ENCODE measurements at places on chromosomes 13 and 19.

DNA sequence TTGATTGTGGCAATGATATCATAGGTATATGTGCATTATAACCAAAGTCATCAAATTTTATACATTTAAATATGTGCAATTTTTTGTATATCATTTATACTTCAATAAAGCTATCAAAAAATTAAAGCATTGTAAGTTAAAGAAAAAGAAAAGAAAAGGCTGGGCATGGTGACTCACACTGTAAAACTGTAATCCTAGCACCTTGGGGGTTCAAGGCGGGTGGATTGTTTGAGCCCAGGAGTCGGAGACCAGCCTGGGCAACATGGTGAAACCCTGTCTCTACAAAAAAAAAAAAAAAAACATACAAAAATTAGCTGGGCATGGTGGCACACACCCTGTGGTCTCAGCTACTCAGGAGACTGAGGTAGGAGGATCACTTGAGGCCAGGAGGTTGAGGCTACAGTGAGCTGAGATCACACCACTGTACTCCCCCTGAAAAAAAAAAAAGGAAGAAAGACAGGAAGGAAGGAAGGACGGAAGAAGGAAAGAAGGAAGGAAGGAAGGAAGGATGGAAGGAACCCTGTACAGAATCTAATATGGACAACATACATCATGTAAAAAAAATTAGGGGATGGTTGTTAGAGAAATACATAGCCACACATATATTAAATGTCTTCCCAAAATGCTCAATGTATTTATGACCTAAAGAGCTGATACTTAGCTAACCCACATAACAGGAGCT is 21.7 kb upstream of the SLC25A30 start:
- DNase-seq: no peak

DNA sequence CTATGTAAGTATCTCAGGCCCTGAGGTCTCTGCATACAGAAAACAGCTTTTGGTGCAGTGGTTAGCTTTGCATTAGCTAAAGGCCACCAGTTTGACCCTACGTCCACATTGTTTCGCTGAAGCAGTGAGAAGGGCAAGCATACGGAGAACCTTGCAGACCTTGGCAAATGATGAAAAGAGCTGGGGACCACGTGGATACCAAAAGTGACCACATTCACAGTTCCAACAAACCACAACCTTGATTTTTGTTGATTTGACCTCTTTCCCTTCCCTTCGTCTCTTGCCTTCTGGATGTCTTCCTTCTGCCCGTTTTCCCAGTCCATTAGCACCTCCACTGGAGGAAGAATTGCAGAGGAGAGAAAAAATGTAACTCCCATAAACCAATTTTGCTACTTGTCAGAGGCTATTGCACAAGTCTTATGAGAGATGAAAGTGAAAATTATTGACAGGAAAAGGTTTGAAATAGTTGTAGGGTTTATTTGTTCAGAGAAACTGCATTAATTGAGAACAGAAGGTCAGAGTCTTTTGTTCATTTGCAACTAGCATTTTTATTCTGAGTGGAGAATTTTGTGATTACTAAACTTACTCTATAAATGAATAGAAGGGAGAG is 293.9 kb upstream of the HTR2A start:
- DNase-seq: peak; percentile 3

GRCh38 chr13:20718958-20719566 is 15.6 kb downstream of the IL17D start:
- DNase-seq: no peak

DNA sequence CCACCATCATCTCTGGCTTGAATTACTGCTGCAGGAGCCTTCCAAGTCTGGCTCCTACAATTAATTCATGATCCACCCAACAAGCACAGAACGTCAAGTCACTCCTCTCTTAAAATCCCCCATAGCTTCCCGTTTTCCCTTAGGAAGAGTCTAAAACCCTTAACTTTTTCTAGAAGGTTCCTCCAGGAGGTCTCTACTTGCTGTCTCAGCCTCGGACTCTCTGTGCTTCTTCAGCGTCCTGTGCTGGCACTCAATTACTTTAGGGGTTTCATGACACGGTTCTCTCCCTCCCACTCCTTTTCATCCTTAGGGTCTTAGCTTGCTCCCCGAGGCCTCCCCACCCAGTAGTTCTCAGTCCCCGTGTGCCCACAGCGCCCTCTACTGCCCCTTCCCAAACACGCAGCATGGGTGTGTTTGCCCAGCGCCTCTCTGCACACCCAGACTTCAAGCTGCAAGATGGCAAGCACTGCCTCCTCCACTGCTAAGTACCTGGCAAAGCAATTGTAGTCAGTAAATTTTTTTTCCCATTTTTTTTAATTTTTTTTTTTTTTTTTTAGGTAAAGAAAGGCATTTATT is 25.8 kb upstream of the MAP3K10 start:
- peak; percentile 70 for DNase-seq

DNA sequence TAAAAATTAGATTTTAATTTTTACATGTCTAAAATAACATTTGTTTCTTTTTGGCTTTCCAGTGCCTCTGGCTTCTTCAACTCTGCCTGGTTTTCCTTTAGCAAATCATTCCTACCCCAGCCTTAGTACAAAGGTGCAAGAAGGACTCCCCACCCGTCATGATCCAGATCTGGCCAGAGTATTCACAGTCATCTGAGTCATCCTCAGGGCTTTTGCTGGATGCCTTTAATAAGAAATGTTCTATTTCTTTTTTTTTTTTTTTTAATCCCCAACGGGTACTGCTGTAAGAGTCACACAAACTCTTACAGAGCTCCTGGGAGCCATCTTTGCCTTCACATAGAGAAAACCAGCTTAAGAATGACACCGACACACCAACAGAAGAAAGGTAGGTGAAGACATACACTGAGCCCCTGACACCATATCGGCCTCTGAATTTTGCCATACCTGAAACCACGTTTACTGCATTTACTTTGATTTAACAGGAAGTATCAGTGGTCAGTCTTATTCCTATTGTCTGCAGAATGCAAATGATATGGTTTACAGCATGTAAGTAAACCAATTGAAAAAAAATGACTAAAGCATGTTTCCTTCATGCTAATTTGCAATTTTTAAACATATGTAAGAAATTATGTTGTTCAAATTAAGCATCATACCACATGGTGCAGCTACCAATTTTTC is 184.4 kb downstream of the NALCN start:
- no peak for DNase-seq

DNA sequence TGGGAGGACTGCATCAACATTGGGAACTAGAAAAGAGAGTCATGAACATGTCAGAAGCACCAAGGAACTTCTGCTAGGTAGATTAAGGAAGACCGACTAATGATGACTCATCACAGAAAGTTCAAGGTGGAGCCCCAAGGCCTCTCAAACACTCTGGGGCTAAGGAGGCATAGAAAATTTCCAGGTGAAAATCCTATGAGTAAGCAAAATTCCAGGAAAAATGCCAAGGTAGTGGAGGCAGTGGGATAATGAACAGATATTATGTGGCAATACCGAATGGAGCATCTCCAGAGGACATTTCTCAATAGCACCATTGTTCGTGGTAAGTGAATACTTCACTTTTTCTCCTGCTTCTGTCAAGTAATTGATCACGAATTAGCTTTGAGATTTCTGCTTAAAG is 336.5 kb downstream of the MZT1 start:
- DNase-seq: no peak

- DNase-seq: no peak
Measured at GRCh38 chr19:31261019-31261602, 88.1 kb downstream of the TSHZ3 start.

GRCh38 chr19:17685451-17686022 is 2.6 kb downstream of the UNC13A start:
- no peak for DNase-seq

- no peak for DNase-seq
Measured at GRCh38 chr19:13228561-13228960, 78.3 kb downstream of the IER2 start.

GRCh38 chr13:40590112-40590862 is 76.2 kb downstream of the FOXO1 start:
- no peak for DNase-seq

GRCh38 chr19:47107202-47107952 is 6.2 kb downstream of the ZC3H4 start:
- no peak for DNase-seq

DNA sequence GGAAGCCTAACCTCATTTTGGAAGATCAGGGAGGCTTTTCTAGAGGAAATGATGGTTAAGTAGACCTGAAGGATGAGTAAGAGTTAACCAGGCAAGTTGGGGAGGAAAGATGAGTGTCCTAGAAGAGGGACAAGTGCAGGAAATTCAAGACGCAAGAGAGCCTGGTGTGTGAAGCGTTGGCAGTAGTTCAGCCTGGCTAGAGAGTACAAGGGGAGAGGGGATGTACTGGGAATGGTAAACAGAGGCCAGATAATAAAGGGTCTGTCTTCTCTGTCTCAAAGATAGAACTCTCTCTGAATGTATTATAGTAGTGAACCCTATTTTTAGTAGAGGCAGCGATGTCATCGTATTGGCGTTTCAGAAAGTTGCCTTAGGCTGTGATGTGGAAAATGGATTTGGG is 9.7 kb downstream of the DPY19L3 start:
- DNase-seq: no peak

- DNase-seq: no peak
Measured at GRCh38 chr19:47229676-47230053, 1.3 kb downstream of the BBC3 start.

DNA sequence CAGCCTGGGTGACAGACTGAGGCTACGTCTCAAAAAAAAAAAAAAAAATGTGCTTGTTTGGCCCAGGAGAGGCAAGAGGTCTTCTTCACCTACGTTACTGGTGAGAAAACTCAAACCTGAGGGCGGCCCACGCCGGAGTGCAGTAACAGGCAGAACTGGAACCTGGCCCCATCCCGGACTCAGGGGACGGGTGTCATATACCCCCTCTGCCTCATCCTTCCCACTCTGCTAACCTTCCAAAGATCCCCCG is 414 bp upstream of the ADAT3 start:
- no peak for DNase-seq

GRCh38 chr19:3682741-3683404 is 17.4 kb downstream of the PIP5K1C start:
- no peak for DNase-seq

- no peak for DNase-seq
Measured at GRCh38 chr13:50732712-50733111, 110.8 kb downstream of the DLEU7 start.

DNA sequence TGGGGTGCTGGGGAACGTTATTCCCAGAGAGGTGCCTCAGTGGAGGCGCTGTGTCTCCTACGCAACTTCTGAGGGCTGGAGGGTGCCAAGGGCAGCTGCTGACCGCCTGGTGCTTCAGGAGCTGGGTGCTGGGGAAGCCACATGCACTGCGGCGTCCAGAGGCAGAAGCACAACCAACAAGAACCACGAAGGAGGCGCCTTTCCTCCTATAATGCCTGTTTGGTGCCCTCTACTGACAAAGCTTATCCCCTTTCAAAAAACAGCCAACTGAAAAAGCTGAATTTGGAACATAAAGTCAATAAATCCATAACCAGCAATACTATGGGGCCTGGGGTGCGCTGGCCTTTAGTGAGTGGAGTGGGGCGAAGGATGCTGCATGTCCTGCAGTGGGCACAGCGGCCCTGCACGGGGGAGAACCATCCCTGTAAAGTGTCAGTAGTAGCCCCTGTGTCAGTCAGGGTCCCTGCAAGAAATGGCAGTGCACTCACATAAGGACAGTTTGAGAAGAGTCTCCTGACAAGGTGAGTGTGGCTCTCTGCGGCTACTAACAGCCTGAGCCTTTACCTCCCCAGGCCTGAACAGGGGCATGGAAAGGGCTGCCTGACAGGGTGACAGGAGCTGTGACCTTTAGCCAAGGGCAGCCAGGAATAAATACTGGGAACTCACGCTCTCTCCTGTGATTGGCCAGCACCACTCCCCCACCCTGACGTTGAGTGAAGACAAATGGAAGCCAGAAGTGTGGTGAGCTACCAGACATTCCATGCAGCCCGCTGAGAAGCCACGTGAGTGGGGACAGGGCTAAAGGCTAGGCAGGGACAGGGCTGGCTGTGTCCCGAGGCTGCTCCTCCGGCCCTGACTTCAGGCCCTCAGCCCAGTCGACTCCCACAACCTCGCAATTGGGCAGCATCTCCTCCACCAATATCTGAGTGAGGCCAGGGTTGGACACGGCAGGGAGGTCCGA is 4.5 kb upstream of the B3GNT8 start:
- no peak for DNase-seq

GRCh38 chr13:97015661-97016350 is 21.5 kb upstream of the OXGR1 start:
- no peak for DNase-seq

DNA sequence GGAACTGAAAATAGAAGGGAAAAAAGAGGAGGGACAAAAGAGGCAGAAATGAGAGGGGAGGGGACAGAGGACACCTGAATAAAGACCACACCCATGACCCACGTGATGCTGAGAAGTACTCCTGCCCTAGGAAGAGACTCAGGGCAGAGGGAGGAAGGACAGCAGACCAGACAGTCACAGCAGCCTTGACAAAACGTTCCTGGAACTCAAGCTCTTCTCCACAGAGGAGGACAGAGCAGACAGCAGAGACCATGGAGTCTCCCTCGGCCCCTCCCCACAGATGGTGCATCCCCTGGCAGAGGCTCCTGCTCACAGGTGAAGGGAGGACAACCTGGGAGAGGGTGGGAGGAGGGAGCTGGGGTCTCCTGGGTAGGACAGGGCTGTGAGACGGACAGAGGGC is at the start of gene CEACAM5:
Gene CEACAM5, plus strand, starts transcription at position 146 of the 400 bp plus-strand sequence. Its CDS starts 106 bp downstream, at position 252.
- no peak for DNase-seq

- DNase-seq: no peak
Measured at GRCh38 chr19:33688171-33688992, 66.6 kb downstream of the CHST8 start.

DNA sequence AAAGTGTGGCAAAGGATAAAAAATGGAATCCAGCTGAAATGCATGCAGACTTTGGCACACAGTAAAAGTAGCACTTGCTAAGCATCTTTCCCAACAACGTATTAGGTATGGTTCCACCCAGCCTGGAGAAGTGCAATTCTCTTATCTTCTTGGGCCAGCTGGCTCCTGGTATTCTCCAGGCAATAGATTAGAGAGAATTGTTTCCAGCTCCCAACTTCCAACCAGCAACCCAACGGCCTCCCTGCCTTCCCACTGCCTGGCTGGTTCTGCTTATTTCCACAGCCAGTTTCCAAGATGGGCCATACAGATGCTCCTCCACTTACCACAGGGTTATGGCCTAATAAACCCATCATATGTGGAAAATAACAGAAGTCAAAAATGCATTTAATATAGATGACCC is 133.4 kb downstream of the OXGR1 start:
- no peak for DNase-seq

GRCh38 chr19:6868351-6868750 is 19.0 kb upstream of the ADGRE1 start:
- DNase-seq: no peak

Data from GM06990 (cell line).